ENCODE measurements at places on chromosomes 4 and X. TPM values are rescaled to one million over a fixed set of nuclear protein-coding genes. Genes with fewer than 3 reads are reported as not detected.

DNA sequence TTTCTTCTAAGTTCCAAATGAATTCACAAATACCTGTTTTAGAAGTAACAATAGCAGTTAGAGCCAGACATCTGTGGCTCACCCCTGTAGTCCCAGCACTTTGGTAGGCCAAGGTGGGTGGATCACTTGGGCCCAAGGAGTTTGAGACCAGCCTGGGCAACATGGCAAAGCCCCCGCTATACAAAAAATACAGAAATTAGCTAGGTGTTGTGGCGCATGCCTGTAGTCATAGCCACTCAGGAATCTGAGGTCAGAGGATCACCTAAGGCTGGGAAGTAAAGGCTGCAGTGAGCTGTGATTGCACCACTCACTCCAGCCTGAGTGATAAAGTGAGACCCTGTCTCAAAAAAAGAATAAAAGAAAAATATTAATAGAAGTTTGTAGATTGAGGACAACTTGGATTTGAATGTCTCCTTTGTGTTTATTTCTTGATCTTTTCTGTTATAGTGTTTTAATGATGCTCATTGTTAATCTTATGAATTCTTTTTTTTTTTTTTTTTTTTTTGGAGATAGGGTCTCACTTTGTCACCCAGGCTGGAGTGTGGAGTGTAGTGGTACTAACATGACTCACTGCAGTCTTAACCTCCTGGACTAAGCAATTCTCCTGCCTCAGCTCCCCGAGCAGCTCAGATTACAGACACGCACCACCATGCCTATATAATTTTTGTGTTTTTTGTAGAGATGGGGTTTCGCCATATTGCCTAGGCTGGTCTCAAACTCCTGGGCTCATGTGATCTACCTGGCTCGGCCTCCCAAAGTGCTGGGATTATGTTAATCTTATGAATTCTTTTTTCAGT, 30.7 kb upstream of the RAPGEF2 start:
- H3K4me1 ChIP-seq: no peaks in the 10 kb centered on the region
- H3K4me3 ChIP-seq: no peak overlapping the region
- no peak for DNase-seq
- no peaks in the 10 kb centered on the region for H3K27me3 ChIP-seq

DNA sequence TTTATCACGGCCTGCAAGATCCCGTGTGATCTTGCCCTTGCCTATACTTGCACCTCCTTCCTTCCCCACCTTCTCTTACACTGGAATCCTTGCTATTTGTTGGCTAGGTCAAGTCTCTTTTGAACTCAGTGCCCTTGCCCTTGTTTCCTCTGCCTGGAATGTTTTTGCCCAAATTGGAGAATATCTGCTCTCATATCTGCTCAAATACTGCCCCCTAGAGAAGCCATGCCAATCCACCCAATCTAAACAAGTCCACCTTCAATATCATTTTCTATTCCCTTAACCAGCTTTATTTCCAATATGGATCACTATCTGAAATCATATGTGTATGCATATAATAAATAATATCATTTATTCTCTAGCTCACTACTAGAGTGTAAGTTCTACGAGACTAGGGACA, 1044.2 kb upstream of the FTHL17 start:
- H3K27ac ChIP-seq: no peak overlapping the region
- no peak for DNase-seq
- no peak overlapping the region for H3K4me3 ChIP-seq
- H3K36me3 ChIP-seq: no peaks in the 10 kb centered on the region
- H3K4me1 ChIP-seq: no peaks in the 10 kb centered on the region
- H3K27me3 ChIP-seq: no peaks in the 10 kb centered on the region

DNA sequence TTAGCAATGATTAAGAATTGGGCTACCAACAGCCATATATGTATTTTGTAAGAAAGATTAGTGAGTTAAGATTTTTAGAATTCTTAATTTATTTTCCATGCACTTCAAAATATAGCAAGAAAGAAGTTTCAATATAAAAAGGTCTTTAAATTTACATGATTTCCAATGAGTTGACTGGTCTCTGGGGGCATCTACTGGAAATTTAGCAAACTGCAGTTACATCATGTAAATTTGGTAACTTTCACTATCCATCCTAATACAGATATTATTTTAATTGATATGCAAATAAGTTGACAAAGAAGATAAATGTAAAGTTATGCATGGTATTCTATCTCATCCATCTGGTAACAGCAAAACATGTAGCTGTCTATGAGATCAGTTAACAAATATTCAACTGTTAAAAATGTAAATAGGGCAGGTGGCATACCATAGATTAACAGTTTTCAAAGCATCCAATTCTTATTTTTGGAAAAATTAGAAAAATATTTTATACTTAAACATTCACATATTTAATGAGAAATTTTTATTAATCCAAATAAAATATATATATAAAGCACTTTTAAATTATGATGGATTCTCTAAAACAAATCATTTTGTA, 29.1 kb downstream of the TTC29 start:
- H3K4me3 ChIP-seq: no peak overlapping the region
- peaks cover 16% of the 10 kb centered on the region for H3K27me3 ChIP-seq
- H3K36me3 ChIP-seq: no peaks in the 10 kb centered on the region
- H3K27ac ChIP-seq: no peak overlapping the region
- H3K4me1 ChIP-seq: no peaks in the 10 kb centered on the region

GRCh38 chr4:75723163-75724065, 963 bp upstream of the USO1 start:
- H3K27ac ChIP-seq: peak overlapping the region; percentile 98
- H3K4me1 ChIP-seq: peaks cover 61% of the 10 kb centered on the region
- DNase-seq: no peak
- H3K4me3 ChIP-seq: peak overlapping the region; percentile 99

DNA sequence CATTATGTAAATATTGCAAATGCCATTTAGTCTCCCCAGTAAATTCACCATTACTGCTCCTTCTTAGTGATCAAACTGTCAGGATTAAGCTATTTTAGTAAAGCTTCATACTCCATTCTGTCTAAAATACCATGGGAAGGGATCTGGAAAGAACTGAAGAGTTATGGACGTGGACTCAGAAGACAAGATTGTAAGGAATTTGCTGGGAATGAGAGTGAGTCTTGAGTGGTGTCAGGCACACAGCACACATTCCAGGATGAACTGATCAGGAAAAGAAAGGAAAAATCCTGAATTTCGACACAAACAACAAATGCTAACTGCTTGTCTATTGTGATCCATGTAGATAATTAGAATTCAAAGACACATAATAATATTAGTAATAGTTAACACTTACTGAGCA, 311.0 kb downstream of the CENPC start:
- no peak overlapping the region for H3K27ac ChIP-seq
- H3K27me3 ChIP-seq: peaks cover 4% of the 10 kb centered on the region
- H3K4me1 ChIP-seq: no peaks in the 10 kb centered on the region
- no peak overlapping the region for H3K4me3 ChIP-seq
- no peaks in the 10 kb centered on the region for H3K36me3 ChIP-seq

DNA sequence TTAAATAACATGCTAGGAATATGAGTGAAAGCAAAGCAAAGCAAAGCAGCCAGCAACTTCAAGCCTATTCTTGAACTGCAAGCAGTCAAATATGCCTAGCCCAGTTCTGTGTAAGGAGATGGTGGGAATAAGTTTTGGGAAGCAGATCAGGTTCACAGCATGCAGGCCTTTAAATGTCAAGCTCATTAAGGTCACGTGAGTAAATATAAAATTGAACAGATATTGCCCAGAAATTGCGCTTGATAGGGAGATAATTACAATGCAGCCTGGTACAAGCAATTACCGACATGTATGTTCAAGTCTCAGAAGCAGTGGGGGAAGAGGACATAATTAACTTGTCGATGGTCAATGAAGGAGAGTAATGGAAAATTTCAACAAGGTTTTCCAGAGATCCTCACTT, 6.0 kb downstream of the GNPDA2 start:
- DNase-seq: no peak
- no peaks in the 10 kb centered on the region for H3K36me3 ChIP-seq
- H3K4me3 ChIP-seq: no peak overlapping the region
- H3K27ac ChIP-seq: no peak overlapping the region
- no peaks in the 10 kb centered on the region for H3K27me3 ChIP-seq
- H3K4me1 ChIP-seq: peaks cover 43% of the 10 kb centered on the region

DNA sequence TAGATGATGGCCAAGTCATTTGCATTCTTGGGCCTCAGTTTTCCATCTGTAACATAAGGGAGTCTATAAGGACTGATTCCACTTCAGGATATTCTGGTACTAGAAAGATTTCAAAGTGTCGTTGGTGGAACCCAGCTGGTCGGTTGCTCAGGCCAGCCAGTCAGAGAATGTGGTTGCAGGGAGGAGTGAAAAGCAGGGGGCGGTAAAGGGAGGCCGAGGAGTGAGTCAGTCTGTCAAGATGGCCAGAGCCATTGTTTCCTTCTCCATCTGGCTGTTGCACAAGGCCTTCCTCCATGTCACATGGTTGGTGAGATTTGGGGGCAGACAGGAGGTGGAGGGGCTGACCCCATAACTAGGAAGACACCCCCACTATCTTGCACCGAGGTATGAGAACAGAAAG, 38.2 kb downstream of the STARD8 start:
- no peak for DNase-seq
- peaks cover 13% of the 10 kb centered on the region for H3K27me3 ChIP-seq
- peak overlapping the region; percentile 54 for H3K4me3 ChIP-seq
- H3K36me3 ChIP-seq: no peaks in the 10 kb centered on the region
- peaks cover 5% of the 10 kb centered on the region for H3K4me1 ChIP-seq
- no peak overlapping the region for H3K27ac ChIP-seq

GRCh38 chrX:117429501-117429900, 687.1 kb downstream of the KLHL13 start:
- H3K4me1 ChIP-seq: no peaks in the 10 kb centered on the region
- no peak overlapping the region for H3K27ac ChIP-seq
- no peak overlapping the region for H3K4me3 ChIP-seq
- H3K27me3 ChIP-seq: no peaks in the 10 kb centered on the region

- no peaks in the 10 kb centered on the region for H3K27me3 ChIP-seq
- H3K4me1 ChIP-seq: no peaks in the 10 kb centered on the region
- DNase-seq: no peak
Measured at GRCh38 chrX:68989865-68990606, 161.2 kb downstream of the EFNB1 start.

DNA sequence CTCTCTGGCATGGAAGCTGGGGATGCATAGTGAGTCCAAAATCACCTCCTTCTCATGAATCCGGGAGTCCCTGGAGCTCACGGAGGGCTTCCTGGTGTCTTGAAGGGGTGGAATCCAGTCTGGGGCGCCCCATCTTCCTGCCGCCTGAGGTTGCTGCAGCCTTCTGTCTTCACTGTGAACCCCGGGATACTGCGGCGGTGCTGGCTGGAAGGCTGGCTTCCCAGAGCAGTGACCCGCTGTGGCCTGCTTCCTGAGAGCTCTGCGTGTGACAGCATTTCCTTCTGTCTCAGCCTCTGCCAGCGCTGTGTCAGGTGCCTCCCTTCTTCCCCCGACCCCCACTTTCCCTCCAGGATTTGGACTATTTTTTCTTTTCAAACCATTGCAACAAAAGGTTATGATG, 98.8 kb upstream of the STOX2 start:
- H3K4me3 ChIP-seq: no peak overlapping the region
- no peaks in the 10 kb centered on the region for H3K4me1 ChIP-seq
- peaks cover 17% of the 10 kb centered on the region for H3K27me3 ChIP-seq
- no peak overlapping the region for H3K27ac ChIP-seq

DNA sequence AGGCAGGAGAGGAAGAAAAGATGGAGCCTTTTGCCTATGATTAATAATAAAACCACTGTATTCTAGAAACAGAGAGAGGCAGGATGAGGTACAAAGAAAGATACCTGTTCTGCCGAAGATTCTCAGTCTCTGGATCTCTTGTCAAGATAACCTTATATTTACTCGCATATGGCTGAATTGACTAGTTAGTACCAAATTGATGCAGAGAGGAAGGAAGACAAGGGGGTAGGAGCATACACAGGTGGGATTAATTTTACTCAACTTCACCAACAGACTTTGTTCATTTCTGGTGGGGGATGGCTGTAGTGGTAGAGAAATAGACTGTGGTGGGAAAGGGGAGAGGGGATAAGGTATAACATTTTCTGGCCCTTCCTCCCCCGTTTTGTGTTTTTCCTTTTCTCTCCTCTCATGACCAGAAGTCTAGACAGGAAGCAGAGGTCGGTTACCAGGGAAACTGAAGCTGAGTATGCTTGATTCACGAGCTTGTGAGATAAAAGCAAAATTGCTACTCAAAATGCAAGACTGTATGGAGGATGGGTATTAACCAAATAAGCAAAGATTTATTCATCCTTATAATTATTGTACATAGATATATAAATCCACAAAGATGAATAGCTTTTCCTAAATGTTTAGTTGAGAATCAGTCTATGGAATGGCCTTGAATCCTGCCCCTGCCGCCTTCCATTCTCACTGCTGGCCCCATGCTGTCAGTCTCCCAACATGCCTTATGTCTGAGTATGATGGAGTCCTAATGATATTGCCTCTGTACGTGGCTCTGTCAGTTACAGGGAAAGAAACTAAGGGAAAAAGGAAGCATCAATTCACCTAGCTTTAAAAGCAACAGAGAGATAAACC, 17.8 kb upstream of the PAGE2B start:
- DNase-seq: peak; percentile 53
- no peaks in the 10 kb centered on the region for H3K27me3 ChIP-seq
- peaks cover 21% of the 10 kb centered on the region for H3K4me1 ChIP-seq
- H3K4me3 ChIP-seq: peak overlapping the region; percentile 79

DNA sequence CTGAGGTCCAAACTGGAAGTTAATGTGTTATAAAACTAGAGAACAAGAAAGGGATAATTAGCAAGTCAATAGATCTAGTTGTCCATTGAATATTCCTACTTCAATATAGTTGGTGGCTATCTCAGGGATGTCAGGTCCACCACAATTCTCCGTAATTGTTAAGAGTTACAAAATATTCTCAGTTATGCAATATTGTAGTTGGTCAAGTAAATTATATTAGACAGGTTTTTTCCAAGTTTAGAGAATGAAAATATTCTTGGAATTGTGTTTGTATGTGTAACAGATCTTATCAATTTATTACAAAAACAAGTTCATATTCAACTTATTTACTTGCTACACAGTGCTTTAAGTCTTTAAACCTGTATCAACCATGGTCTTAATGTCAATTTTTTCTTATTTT, 547.4 kb downstream of the SPRY1 start:
- H3K27ac ChIP-seq: no peak overlapping the region
- DNase-seq: no peak
- no peak overlapping the region for H3K4me3 ChIP-seq
- H3K36me3 ChIP-seq: no peaks in the 10 kb centered on the region

CXCL11 gene
- not detected for polyA plus RNA-seq
